CD4-positive, alpha-beta T cell treated with Interleukin-15 for 4 hours (primary cell): ENCODE measurements at places on chromosomes 2 and 18.

- DNase-seq = no peak
These were observed 4.2 kb downstream of the OTX1 start for GRCh38 chr2:63054841-63055225.

DNA sequence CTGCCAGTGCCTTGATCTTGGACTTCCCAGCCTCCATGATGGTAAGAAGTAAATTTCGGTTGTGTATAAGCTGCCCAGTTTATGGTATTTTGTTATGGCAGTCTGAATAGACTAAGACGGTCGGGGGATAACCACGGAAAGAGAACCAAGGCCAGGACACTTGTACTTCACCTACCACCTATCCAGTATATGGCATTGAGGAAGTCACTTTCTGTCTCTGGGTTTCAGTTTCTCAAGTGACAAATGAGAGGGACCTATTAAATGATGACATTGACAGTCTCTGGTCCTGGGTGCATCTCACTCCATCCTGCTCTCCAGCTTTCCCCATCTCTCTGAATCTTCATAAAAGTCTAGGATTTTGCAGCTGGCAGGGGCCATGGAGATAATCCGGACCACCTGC lies 183.8 kb upstream of the MSH6 start:
- no peak for DNase-seq

DNA sequence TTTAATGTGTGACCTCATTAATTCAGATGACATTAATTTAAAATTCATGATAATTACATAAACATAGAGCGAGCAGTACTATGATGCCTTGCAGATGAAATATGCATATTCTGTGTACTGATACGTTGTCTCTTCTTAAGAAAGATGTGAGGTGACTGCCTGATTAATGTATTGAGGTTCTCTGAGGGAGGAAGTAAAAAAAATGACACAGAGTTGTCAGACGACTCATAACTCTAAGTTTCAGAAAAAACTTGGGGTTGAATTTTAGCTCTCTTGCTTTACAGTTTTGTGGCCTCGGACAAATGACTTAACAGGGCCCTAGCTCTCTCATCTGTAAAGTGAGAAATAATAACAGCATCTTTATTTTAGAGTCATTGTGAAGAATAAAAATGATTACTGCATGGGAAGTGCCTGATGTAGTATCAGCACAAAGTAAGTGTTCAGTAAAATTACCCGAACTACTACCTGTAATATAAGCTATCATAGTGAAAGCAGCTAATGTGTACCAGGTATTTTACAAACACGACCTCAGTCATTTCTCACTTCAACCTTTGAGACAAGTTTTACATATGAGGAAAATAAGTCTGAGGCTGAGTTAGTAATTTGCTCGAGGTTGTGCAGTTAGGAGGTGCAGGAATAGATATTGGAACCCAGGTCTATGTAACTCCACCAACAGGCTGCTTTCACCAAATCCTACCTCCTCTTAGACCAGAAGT lies 65.3 kb downstream of the ALK start:
- DNase-seq = no peak

DNA sequence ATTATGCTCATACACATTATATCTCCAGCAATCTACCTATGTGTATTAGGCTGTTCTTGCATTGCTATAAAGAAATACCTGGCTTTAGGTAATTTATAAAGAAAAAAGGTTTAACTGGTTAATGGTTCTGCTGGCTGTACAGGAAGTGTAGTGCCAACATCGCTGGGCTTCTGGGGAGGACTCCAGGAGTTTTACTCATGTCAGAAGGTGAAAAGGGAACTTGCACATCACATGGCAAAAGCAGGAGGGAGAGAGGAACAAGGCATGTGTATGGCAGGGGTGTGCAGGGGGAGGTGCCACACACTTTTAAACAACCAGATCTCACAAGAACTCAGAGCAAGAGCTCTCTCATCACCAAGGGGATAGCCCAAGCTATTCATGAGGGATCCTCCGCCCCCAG lies 715.4 kb upstream of the ZEB2 start:
- DNase-seq = no peak
